ENCODE measurements at places on chromosomes 3 and 15. TPM values are rescaled to one million over a fixed set of nuclear protein-coding genes. Genes with fewer than 3 reads are reported as not detected.

Gene EFHB
- not detected for total RNA-seq

Gene ZMYND10
- total RNA-seq, result 2.9 TPM

Gene RTP3
- total RNA-seq, result not detected

Gene UROC1
- not detected for total RNA-seq

Gene DIPK2A
- total RNA-seq, result 21.7 TPM

Gene TMEM45A
- 0.26 TPM for total RNA-seq

Gene TMEM207
- not detected for total RNA-seq

Gene LDHAL6B
- not detected for total RNA-seq

Gene ADGRG7
- not detected for total RNA-seq

Gene SUCLG2
- 45.6 TPM for total RNA-seq

Gene ITIH4
- 18.0 TPM for total RNA-seq

All from activated CD8-positive, alpha-beta memory T cell treated with anti-CD3 and anti-CD28 coated beads, Interleukin-2, amount 10 ng/mL, durations not matched to agents 7 days and 5 days (primary cell).